ENCODE measurements at places on chromosomes 2 and 18.

- no peak for DNase-seq
These were observed 55.7 kb downstream of the MEIS1 start for GRCh38 chr2:66490588-66491001.

DNA sequence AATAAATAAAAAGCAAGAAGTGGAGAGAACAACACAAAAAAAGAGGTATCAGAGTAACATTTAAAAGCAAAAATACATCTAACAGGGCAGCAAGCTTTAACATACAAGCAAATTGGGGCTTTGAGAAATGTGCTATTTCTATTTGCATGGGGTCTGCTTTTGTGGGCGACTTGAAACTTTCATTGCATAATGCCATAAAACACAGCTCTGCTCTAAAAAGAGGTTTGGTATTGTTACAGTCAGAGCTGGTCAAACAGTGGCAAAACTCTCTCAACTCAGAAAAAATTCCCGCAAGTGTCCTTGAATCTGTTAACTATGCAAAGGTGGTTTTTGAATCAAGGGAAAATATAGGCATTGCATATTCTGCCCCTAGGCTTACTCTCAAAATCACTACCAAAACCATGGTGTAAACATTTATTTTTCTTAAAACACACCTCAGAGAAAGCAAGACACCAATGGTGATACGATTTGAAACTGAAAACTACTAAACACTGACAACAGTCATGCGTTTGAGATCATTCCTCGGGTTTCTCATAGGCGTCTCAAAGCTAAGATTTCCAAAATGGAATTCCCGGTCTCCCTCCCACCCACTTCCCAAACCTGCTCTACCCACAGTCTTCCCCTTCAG lies 45.5 kb downstream of the RNF152 start:
- DNase-seq, result no peak

- DNase-seq, result no peak
These were observed 25.6 kb upstream of the TMEM178A start for GRCh38 chr2:39640107-39640506.

DNA sequence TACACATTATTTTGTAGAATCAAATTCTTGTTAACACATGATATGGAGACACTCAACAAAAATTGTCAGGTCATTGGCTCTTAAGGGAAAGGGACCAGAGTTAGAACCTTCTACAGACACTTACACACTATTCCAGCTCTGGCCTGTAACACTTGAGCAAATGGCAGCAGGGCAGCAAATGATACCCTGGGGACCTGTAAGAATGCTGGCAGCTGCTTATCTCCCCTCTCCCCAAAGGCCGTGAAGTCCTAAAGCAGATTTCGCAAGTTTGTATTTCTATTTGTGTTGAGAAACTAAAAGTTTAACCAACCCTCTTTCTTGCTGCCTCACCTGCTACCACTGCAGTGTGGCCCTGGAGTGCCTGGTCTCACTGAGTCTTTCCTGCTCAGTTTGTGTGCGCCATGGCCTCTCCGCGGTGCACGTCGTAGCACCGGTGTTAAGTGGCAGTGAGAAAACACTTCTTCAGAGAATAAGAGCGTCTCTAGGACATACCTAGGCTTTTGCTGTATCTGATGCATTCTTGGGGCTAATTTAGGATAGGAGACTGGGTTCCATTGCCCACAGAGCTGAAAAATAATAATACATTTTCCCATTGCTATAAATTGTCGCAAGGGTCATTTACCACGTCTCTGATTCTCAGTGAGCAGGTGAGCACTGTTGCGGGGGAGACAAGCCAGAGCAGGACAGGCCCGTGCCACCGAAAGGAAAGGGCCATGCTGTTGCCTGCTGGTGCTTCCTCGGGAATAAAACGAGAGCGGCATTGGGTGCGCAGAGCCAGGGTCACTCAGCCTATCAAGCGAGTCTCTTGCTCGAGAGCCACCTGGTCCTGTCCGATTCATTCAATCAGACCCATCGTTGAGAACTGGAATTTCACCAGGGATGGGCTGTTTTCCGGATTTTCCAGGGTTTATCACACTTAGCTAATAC lies 204.9 kb downstream of the PTGR3 start:
- DNase-seq, result no peak

- DNase-seq, result no peak
These were observed 32.4 kb upstream of the EML4 start for GRCh38 chr2:42136782-42137124.

- DNase-seq, result no peak
These were observed 453.8 kb downstream of the CDH2 start for GRCh38 chr18:27723168-27723567.

DNA sequence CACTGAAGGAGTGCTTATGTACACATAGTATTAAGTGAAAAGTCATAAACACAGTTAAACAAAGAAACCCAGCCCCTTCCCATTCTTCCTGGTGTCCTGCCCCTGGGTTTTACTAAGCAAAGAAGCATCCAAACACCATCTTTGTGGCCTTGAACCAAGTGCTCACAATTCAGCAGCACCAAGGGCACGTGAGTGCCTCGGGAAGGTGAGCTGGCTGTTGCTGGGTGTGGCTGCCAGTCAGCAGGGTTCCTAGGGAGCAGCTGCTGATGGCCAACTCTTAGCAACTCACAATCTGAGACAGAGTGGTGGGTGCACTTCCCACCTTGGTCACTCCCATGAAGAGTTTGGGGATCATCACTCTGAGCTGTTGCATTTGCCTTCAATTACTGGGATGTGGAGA lies 97.7 kb upstream of the PGAP1 start:
- DNase-seq, result no peak

DNA sequence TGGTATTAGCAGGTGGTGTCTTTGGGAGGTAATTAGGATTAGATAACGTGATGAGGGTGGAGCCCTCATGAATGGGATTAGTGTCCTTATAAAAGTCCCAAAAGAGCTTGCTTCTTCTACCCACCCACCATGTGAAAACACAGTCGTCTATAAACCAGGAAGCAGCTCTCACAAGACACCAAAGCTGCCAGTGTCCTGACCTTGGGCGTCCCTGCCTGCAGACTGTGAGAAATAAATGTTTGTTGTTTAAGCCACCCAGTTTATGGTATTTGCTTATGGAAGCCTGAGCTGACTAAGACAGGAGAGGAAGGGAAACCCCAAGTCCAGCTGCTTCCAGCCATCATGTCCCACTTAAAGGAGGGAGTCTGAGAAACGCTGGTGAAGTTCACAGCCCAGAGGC lies 13.6 kb downstream of the ADI1 start:
- DNase-seq, result no peak

GRCh38 chr2:176537932-176538331 lies 268.7 kb downstream of the MTX2 start:
- no peak for DNase-seq

DNA sequence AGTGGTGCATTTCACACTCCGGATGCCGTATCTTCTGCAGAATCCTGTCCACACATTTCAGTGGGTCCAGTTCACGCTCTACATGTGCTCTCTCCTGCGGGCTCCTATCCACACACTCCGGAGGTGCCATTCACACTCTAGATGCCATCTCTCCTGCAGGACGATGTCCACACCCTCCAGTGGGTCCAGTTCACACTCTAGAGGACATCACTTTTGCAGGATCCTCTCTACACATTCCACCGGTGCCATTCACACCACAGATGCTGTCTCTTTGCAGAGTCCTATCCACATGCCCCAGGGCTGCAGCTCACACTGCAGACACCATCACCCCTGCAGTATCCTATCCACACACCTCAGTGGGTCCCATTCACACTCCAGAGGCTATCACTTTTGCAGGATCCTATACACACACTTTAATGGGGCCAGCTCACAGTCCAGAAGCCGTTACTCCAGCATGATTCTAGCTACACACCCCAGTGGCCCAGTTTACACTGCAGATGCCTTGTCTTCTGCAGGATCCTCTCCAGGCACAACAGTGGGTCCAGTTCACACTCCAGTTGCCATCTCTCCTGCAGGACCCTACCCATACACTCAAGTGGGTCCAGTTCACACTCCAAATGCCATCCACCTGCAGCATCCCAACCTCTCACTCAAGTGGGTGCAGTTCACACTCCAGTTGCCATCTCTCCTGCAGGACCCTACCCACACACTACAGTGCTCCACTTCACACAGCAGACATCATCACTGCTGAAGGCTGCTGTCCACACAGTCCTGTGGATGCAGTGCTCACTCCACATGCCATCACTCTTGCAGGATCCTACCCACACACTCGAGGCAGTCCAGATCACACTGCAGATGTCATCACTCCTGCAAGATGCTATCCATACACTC lies 2.1 kb upstream of the PXDN start:
- DNase-seq, result no peak

DNA sequence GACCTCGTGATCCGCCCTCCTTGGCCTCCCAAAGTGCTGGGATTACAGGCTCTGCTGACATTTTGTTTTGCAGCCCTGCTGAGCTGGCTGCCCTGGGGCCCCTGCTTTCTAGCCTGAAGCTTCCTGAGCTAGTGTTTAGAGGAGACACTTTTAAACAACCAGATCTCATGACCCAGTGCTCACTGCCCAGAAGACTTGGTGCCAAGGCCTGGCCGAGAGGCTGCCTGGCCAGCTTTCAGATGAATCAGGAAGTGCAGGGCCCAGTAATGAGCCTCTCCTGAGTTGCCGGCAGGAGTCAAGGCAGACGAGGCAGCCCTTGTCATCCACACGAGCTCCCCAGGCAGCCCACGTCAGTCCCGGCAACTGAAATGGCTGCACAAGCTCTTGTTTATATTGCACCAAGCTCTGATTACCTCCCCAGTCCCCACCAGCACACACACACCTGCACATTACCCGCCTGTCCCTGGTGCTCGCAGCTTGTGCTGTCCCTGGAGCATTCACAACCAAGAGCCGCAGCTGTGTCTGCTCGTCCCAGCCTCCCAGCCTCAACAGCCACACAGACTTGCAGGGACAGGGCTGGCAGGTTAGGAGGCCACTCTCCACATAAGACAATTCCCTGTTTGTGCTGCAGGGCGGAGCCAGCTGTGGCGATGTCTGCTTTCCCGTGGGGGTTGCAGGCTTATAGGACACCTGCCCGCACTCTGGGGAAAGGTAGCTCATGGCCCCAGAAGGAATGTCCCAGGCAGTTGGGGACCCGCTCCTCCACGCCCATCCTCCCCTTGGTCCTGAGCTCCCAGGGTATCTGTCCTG lies 331.2 kb upstream of the MYT1L start:
- DNase-seq, result no peak

Measured in HCT116 (cell line).